ENCODE measurements at places on chromosomes 5 and 9. TPM values are rescaled to one million over a fixed set of nuclear protein-coding genes. Genes with fewer than 3 reads are reported as not detected.

CDX1 gene
- total RNA-seq: not detected

EPB41L4A gene
- 0.30 TPM for total RNA-seq

SHC3 gene
- total RNA-seq: 0.11 TPM

MAMDC2 gene
- total RNA-seq: not detected

MEIKIN gene
- total RNA-seq: not detected
